ENCODE measurements at places on chromosomes 2 and 18.

DNA sequence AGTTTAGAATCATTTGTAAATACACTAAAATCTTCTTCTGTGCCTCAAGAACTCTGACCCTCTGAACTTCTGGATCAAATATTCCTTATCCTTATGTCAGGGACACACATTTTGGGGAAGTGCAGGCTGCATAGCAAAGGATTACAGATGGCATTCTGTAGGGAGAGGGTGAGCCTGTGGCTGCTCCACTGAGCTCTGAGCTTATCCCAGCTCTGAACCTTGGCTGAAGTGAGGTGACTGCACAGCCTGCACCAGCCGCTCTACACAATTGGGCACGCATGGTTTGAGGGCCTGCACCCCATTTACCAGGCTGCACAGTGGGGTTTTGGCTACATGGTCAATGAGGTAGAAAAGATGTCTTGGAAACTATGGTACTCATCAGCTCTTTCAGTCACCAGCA lies 251.6 kb downstream of the GALR1 start:
- no peak for DNase-seq

- no peak for DNase-seq
Observed at GRCh38 chr18:25467226-25467987, 115.4 kb upstream of the ZNF521 start.

- no peak for DNase-seq
Observed at GRCh38 chr2:109280804-109281203, 151.8 kb downstream of the SH3RF3 start.

DNA sequence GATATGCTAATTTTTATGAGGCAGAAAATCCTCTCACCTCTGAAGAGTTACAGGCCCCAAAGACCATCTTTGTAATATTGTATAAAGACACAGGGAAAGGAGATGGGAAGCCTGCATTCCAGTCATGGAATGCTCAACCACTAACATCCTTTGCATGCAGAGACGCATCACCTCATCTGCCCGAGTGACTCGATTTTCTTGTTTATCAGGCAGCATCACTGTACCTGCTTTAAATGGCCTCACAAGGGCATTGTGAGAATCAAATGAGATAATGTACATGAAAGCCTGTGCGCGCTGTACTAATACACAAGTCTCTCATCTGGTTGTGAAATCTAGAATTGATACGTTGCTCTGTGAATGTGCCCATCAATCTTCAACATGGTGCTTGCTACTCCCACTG lies 10.2 kb upstream of the TMEM247 start:
- DNase-seq: no peak

GRCh38 chr2:143051465-143051864 lies 77.8 kb upstream of the ARHGAP15 start:
- no peak for DNase-seq

DNA sequence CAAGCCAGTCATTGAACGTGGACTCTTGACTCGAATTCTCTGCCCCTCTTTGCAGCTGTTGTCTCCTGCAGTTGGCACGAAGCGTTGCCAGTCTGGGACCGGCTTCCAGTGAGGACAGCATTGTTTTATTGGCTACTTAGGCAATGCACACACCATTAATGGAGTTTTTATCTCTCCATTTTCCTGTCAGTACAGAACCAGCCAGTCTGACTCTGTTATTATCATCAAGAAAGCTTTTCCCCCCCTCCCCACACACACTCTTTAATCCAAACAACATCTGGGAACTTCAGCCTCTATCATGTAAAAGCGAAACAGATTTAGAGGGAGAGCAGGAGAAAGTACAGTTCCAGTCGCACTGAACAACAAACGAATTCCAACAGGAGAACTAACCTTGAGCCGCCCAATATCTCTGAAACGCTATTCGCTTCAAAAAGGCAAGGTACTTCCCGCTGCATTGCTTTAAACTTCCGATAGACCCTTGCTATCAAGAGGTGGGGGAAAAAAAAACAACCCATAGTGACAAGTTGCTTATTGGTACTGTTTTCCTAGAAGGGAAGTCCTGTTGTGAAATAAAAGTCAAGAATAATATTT lies 38.2 kb downstream of the ACVR1 start:
- no peak for DNase-seq

GRCh38 chr2:215880970-215881369 lies 132.4 kb downstream of the MREG start:
- DNase-seq: no peak

DNA sequence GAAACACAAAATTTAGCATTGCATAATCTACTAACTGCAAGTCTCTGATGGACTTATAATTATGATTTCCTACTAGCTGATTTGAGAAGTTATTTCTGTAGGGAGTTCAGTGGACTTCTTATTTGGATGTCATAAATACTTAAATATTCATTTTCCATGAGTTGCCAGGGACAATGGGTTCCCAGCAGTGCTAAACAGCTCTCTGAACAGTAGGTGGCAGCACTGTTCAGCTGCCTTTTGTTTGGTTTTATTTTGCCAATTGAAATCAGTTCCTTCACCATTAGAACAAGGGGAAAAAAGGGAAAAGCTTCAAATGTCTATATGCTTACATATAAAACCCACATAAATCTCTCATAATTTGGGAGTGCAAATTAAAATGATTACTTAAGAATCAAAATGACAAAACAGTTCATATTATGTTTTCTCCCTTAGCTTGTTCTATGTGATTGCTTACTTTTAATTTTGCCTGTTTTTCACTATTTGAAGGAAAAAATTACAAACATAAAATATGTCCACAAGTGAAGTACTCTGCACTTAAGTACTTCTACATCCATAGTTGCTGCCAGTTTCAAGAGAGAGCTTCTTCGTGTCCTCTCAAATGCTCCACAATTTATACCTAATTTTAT lies 898.9 kb downstream of the CPS1 start:
- no peak for DNase-seq

- no peak for DNase-seq
Observed at GRCh38 chr2:164952057-164952702, 3.1 kb downstream of the SLC38A11 start.

DNA sequence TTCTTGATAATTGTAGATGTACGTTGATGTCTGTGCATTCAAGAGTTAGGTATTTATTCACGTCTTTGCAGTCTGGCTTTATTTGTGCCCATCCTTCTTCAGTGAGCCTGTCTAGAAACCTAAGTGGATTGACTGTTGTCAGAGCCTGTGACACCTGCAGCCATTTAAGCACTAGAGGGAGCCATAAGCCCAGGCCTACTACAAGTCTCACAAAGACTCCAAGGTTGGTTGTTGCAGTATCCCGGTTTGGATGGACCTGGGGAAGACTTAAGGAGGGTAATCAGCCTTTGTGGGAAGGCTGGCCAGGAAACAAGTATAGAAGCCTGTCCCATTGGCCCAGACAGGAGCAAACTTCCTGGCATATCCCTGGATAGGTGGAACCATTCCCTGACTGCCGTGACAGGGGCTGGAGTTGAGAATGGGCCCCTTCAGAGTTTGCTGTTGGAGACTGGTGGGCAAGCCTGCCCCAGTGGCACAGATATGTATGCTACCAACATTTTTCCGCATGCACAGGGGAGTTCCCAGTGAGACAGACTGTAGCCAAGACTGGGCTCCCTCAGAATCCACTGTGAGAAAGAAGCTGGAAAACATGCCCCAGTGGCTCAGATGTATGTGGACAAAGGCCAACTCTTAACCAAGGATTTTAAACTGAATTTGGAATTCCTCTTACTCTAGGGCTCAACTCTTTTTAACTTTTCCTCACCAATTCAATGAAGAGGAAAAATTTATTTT lies 9.3 kb upstream of the LRRC30 start:
- no peak for DNase-seq

DNA sequence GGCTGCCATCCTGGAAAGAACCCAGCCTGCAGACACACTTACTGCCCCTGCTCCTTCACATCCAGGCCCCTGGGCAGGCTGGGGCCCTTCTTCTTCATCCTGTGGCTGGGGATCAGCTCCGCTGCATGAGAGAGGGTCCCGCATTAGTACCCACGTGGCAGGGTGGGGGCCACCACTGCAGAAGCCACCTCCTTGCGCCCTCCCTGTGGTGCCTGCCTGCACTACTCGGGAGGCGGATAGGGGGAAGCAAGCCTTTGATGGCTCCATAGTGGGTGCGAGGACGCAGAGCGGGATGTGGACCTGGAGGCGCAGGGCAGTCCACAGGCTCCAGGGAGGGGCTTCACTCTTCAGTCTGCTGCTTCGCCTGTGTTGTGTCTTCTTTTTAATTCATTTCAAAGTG lies 46.7 kb downstream of the GPC1 start:
- DNase-seq: no peak

DNA sequence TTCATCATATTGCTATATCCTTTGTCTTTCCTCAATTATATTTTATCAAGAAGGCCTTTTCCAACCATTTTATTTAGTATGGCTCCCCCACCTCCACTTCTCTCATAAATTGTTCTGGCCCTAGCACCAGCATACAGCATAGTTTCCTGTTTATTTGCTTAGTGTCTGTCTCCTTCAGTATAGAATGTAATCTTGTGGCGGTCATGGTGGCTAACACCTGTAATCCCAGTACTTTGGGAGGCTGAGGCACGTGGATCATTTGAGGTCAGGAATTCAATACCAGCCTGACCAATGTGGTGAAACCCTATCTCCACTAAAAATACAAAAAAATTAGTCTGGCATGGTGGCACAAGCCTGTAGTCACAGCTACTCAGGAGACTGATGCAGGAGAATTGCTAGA lies 39.6 kb upstream of the CLASP1 start:
- no peak for DNase-seq

GRCh38 chr18:72811047-72811446 lies 56.7 kb downstream of the NETO1 start:
- no peak for DNase-seq
